ENCODE measurements at places on chromosomes 6 and 20.

GRCh38 chr6:56821005-56821432 lies 133.9 kb upstream of the BEND6 start:
- DNase-seq, result no peak

DNA sequence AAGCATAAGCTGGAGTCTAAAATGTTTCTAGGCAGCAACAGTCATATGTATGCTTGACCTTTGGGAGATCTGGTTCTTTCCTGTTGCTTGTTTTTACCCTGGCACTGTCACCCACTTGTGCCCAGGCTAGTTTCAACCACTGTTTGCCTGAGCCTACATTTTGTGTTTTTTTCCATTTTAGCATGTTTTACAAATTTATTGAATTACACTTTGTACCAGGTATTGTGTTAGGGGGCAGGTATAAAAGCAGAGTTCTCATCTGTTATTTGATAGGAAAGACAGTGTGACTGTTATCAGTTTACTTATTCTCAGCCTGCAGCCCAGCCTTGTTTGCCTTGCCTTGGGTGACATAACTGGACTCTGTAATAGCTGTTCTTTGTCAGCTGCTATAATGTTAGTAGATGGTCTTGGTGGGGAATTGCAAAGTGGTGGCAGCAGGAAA lies 147.0 kb downstream of the CDKAL1 start:
- no peak for DNase-seq

DNA sequence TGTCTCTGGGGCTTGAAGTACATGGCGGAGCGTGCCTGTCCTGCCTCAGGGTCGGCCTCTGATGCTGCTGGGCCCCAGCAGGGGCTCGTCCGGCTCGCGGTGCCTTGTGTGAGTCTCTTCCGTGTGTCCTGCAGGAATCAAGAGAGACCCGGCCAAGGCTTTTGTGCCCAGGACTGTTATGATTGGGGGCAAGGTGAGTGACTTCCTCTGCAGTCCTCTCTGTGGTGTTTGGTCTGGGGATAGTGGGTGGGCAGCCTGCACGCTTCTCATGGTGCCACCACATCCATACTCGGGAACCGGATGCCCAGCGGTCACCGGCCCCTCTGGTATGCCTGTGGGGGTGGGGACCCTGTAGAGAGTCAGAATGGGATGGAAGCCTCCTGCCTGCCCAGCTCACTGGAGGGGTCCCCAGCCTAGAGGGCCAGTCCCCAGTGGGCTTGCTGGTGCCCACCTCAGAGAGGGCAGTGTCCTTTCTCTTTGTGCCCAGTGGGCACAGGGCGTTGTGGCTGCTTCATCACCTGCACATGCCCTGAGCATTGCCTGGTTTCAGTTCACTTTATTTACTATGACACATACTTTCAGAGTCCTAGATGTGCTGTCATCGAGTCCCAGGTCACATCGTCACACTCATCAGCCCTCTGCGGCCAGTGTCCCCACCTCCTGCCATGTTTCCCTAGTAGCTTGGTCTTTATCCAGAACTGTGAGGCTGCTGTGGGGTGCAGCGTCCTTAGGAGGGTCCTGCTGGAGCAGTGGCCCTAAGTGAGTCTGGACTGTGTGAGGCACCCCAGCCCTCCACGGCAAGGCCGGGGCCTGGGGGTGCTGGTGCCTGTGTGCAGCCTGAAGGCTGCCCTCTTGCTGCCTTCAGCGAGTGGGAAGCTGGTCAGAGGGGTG lies 40.7 kb downstream of the PYGB start:
- no peak for DNase-seq

GRCh38 chr20:51497542-51498467 lies 44.7 kb downstream of the NFATC2 start:
- DNase-seq, result peak; percentile 50

DNA sequence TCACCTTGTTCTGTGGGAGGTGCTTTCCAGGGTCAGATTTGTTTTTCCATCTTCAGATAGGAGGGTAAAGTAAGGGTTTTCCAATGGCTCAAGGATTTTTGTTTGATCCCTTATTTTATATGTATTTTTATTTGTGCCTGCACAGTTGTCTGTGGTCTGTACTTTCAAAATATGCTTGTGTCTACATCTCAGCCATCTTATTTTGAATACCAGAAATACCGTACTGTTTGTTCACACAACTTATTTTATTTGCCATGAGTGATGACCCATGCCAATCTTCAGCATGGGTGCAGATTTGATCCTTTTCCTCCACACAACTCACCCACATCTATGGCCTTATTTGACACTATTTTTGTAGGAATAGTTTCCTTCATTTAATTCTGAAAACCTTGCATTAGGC lies 72.2 kb upstream of the PTCHD4 start:
- no peak for DNase-seq

DNA sequence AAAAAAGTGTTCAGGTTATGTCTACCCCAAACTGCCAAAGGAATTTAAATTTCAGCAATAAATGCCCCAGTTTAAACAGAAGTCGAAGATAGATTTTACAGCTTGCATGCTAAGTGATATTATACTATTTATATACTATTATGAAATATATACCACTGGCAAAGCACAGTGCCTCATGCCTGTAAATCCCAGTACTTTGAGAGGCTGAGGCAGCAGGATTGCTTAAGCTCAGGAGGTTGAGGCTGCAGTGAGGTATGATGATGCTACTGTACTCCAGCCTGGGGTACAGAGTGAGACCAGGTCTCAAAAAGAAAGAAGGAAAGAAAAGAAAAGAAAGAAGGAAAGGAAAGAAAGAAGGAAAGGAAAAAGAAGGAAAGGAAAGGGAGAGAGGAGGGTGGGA lies 102.1 kb downstream of the MTFR2 start:
- DNase-seq, result no peak

DNA sequence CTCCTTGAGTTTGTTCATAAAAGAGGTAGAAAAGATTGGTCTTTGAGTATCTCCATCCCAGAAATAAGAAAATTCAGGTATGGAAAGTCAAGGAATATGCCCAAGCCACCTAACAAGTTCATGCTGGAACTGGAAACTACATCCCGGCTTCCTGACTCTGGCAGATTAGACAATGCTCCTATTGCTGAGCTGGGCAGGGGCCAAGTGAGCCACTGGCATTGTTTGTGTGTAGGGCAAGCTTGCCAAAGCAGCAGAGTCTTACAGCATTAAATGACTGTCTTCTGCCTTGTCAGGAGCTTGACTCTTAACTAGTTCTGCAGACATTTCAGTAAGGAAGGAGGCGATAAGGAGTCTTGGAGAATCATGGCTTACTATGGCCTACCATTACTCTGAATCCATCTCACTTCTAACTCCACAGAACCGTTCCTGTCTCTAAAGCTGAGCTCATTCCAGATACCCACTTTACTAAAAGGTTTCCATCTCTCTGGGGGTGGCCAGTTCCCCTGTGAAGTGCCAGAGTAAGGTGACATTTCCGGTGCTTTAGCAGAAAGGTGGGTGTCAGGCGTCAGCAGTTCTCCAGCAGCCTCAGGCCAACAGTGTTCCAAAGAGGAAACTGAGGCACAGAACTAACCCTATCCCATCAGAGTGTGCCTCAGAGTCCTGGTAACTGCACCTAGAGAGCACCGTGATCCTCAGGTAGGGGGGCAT lies 30.1 kb downstream of the PRDM1 start:
- no peak for DNase-seq

DNA sequence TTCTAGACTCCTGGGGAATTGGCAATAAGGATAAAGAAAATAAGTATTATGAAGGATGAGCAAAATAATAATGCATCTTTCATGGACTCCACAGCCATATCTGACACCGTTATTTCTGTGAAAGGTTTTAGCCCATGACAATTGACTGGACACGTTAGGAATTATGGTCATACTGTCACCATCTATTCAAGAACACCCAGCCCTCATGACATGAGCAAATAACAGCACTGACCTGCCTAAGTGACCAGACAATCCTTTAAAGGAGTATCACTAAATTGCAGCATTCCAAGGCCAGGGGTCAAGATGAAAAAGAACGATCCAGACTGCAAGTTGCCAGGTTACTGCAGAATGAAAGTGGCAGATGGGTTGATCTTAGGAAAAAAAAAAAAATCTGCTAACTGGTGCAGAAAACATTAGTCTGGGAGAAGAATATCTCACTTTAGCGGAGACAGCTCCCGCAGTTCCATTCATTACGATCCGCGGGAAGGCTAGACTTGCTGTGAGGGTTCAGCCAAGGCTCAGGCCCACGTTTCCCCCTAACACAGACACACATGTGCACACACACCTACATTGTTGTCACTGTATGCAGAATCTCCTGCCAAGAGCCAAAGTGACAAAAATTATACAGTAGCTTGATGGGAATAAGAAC lies 237.7 kb upstream of the AGPAT4 start:
- no peak for DNase-seq

DNA sequence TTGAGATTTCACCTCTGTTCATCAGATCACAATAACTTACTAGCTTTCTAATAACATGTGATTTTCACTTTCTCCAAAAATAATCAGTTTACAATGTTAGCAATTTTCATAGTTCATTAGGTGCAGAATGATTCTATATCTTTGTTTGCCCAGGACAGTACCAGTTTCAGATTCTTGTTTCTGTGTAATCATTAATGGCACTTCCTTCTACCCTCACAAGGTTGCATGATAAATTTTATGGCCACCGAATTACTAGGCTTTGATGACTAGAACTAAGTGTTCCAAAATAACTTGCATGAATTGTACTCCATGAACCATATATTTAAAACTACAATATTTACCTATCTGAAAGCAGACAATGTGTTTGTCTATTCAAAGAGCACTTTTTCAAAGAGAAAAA lies 442.3 kb downstream of the EPHA7 start:
- no peak for DNase-seq

DNA sequence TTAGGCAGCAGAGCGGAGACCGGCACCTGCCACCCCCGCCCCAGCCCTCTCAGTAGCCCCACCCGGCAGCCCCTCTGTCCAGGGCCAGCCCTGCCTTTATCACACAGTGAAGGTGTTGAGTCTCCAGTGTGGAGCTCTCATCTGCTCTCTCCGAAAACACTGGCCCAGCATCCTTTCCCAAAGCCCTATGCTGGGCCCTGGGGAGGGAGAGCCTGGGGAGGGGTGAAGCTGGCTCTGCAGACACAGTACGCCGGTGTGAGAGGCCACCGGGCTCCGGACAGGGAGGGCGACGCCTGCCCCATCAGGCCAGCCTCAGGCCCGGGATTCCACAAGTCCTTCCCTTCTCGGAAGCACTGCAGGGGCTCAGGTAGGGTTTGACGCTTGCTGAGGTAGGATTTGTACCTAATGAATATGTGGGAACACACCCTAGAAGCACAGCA lies 186.9 kb downstream of the ERMARD start:
- no peak for DNase-seq

GRCh38 chr20:5474646-5475550 lies 158.1 kb upstream of the PROKR2 start:
- no peak for DNase-seq

GRCh38 chr6:35044145-35044745 lies 96.9 kb downstream of the TCP11 start:
- no peak for DNase-seq

- DNase-seq, result no peak
These were observed 311.0 kb downstream of the LRFN2 start for GRCh38 chr6:40276141-40276540.

DNA sequence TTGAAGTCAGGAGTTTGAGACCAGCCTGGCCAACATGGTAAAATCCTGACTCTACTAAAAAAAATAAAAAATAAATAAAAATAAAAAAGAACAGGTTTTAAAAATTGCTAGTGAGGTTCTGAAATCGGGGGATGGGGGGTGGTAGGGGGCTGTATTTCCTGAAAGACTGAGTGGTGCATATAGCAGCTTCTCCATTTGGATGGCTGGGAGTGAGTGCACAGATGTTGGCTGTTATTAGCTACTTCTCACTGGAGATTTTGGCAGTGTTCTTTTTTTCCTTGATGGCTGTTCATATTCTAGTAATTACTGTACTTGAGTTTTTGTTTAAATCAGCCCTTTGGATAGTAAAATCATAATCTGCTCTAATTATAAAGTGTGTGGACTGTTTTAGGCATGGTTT lies 79.8 kb downstream of the RTN4IP1 start:
- no peak for DNase-seq

- DNase-seq, result no peak
These were observed 18.2 kb downstream of the TMEM242 start for GRCh38 chr6:157304899-157305663.

DNA sequence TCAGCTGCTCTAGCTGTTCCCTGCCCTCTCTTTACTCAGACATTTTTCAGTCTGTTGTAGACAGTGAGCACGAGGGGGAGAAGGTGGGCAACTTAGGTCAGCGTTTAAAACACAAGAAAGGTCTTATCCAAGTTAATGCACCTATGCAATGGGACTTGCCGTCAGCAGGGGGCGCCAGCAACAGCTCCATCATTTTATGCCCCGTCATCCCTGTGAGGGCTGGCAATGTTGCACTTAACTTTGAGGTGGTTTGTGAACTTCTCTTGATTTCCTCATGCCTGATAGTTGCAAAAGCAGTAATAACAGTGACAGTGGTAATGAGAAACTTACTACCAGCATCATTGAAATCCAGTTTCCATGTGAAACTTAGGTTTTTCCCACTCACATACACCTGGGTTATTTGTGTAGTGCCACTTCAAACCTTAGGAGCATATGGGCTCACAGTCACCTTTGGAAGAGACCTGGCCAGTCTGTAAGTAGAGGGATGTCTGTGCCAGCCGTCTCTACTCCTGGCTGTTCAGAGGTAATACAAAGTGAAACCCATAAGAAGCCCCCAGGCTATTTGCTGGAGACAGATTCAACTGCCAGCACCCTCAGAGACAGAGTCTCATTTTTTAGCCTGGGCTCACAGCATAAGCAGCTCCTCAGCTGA lies 44.9 kb upstream of the ID1 start:
- DNase-seq, result peak; percentile 72

GRCh38 chr6:56957856-56958255 lies 2.9 kb downstream of the BEND6 start:
- no peak for DNase-seq

DNA sequence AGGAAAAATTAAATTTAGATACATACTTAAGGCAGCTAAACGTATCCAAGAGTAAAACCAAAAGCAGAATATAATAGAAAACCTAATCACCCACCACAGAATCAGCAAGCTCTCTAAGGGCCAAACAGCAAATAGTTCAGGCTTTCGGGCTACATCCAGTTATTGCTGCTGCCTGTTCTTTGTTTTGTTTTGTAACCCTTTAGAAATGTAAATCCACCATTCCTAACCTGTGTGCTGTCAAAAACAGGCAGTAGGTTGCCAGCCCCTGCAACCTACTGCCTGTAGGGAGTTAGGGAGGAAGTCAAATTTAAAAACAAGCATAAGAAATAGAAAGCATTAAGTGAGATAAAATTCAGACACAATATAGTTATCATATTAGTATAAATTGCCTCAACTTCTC lies 225.9 kb downstream of the PTPRT start:
- DNase-seq, result no peak

DNA sequence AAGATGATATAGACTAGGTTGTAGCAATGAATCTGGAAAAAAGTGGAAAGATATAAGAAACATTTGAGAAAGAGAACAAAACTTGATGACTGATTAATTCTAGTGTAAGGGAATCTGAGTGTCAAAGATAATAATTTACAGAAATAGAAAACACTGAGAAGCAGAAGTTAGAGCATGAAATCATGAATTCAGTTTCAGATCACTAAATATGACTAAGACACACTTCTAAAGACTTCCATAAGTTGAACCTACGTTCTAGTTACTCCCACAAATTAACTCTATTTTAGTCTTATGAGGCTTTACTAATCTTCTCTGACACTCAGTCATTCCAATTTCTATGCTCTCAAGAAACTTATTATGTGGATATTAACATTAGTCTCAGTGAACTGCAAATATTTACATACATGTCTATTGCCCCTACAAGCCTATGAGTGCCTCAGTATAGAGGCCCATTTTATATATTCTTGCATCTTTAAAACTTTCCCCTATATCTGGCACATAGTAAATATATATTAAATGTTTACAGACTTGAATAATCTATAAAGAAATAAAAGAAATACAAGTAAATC lies 30.4 kb downstream of the IBTK start:
- no peak for DNase-seq

GRCh38 chr6:100482698-100483097 lies 18.0 kb upstream of the SIM1 start:
- no peak for DNase-seq

Measured in activated CD4-positive, alpha-beta T cell treated with anti-CD3 and anti-CD28 coated beads for 4 hours (primary cell).